ENCODE measurements at places on chromosomes 3 and 15.

GRCh38 chr15:98286831-98287230 lies 326.3 kb downstream of the ARRDC4 start:
- DNase-seq, result no peak

DNA sequence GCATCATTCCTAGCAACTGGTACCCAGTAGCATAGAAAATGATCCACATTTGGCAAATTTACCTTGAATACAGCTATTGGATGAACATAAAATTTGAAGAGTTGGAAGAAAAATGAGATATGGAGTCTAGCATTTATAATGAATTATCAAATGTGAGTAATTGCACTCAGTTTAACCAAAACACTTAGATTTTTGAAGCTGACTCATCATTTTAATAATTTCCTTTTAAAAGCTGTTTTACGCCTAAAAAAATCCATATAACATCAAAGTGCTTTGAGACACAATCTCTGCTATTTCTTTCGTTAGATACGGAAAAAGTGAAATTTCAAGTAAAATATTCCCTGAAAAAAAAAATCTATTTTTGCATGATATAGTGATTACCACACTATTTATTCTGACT lies 767.4 kb downstream of the ROBO2 start:
- DNase-seq, result no peak

- no peak for DNase-seq
Measured at GRCh38 chr3:175270198-175270837, 411.2 kb downstream of the NAALADL2 start.

DNA sequence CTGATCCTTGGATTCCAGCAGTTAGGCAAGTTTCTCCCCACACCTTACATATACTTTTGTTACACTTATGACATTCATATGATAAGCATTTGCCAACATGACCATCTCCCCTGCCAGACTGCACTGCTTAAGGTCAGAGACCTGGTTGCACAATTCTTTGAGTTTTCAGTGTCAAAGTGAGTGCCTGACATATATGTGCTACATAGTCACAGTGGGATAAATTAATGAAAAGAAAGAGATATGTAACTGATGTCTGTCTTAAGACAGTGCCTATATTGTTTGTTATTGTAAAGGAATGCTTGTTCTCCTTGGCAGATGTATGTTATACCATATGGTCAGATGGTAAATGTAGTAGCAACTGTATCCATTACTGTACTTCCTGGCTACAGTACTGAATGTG lies 3.5 kb upstream of the DCUN1D1 start:
- DNase-seq, result no peak

GRCh38 chr15:67253549-67254237 lies 768 bp downstream of the AAGAB start:
- DNase-seq, result no peak

DNA sequence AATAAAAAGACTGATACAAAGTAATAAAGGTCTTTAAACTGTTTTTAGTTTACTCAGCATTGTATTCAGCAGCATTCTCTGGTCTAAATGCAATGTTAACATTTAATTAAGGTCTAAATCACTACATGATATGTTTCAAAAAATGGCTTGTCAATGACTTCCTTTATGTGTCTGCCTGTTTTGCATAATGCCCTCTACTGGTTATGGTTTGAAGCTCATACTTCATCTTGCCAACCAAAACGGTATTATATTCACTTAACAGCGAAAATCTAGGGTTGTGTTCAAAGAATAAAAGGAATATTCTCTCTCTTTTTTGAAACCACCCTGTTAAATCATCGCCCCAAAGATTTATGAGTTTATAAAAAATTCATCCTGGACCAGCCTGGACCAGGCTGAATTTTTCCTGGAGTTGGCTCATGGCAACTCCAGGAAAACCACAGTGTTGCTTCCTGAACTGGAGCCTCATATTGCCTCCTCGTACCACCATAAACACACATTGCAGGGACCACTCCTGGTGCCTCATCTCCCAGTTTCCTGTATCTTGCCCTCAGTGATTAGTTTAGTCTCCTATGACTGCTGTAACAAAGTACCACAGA lies 6.7 kb upstream of the NCEH1 start:
- DNase-seq, result no peak

DNA sequence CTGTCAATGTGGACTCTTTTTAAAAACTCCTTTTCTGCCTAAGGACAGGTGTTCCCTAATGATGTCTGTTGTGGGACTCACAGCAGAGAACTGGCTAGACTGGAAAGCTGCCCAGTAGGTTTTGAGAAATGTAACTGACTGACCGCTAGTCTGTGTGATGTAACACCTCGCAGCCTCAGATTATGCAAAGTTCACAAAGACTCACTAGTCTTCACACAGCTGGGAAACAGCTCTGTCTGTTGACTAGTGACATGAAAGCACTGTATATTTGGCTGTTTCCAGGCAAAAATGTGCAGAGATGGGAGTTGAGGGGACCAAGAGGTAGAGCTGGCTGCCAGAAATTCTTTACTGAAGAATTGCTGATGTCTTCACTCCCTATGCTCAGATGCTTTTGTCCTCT lies 10.3 kb downstream of the PDZRN3 start:
- DNase-seq, result no peak

DNA sequence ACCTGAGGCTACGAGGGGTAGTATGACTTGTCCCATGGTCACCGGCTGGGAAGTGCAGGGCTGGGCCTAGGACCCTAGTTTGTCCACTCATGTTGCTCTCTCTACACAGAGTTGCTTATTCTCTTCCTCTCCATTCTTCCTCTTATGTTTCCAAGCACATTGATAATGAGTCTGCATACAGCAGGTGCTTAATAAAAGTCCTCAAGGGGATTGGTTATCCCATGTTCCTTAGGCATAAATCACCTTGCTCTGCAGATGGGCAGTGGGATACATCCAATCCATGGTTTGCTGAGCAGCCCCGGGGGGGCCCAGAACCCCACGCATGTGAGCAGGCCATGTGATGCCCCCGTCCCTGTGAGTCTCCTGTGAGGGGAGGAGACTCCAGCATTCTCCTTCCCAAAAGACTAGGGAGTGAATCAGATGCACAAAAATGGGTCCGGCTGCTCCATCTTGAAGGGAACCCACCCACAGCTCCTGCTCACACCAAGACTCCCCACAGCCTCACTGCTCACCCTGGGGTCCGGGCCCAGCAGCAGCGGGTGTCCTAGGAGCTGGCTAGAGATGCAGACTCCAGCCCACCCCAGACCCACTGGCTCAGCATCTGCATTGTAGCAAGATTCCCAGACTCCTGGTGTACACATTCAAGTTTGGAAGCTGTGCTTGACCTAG lies 139.9 kb downstream of the NUP210 start:
- no peak for DNase-seq

DNA sequence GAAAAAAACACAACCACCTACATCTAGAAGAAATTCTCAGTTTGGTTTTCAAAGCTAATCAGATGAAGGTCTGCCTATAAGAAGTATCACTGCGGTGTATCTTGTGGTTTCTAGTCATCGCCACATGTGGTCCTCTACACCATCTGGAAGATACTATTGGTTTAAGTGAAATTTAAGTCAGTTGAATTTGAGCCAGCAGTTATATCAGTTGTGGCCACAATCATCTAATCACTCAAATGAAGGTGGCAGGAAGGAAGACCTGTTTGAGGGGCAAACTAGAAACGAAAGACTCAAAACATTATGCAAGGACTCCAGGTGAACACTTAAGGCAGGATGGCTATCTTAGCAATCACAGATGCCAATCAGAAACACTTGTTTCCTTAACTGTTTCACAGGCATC lies 48.7 kb downstream of the ETV5 start:
- DNase-seq, result no peak

DNA sequence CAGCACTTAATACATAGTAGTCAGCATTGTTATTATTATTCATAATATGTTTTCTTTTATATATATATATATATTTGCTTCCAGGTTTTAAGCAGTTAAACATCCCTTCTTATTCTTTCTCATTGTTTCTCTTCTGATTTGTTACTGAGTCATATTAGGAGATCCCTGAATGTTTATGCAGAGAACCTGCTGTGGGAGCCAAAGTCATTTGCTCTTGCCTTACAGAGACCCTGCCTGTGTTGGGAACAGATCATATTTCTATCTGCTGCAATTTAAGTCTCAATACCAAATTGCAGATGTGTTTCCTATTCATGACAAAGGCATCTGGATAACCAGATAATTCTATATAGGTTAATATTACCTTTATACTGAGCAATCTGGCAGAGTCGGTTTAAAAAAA lies 323.0 kb upstream of the UMPS start:
- no peak for DNase-seq

GRCh38 chr15:88487178-88487795 lies 19.8 kb downstream of the MRPS11 start:
- no peak for DNase-seq

- DNase-seq, result no peak
Measured at GRCh38 chr3:191334346-191334893, 4.1 kb upstream of the UTS2B start.

GRCh38 chr15:90960298-90961091 lies 5.8 kb downstream of the RCCD1 start:
- DNase-seq, result no peak

- DNase-seq, result no peak
Measured at GRCh38 chr3:40302784-40303183, 6.7 kb upstream of the EIF1B start.

GRCh38 chr3:70393881-70394612 lies 81.6 kb upstream of the MDFIC2 start:
- no peak for DNase-seq

DNA sequence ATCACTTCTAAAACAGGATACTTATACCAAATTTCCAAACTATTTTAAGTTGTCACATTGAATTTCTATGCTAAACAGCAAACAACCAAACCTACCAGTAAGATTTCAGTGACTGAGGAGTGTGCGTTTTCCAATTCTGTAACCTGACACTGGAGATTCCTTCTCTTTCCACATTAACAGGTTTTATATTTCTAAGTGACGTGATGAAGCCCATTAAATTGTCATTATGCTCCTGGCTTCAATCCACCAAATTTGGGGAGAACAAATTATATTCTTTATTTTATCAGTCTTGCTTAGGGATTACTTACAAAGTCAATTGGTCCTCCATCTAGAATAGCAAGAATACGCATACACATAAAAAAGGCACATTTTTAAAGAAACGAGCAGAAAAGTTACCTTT lies 764.8 kb upstream of the NR2F2 start:
- DNase-seq, result no peak

DNA sequence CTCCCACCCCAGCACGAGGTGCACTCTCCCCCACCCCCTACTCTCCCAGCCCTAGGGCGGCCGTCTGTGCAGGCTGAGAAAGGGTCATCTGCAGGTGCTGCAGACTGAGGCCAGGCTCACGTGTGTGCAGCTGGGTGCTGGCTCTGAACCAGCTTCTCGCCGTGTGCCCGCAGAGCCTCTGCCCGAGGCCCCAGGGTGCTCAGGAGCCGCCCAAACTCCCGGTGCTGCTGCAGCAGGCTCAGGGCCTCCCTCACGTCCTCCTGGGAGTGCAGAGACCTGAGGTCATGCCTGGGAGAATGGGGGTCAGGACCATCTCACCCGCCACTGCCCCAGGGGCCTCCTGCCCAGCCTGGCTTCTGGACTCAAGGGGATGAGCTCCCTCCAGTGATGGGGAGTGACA lies 17.2 kb downstream of the SPTBN5 start:
- no peak for DNase-seq

- DNase-seq, result no peak
Measured at GRCh38 chr3:12891985-12892839, 50.8 kb upstream of the RPL32 start.

DNA sequence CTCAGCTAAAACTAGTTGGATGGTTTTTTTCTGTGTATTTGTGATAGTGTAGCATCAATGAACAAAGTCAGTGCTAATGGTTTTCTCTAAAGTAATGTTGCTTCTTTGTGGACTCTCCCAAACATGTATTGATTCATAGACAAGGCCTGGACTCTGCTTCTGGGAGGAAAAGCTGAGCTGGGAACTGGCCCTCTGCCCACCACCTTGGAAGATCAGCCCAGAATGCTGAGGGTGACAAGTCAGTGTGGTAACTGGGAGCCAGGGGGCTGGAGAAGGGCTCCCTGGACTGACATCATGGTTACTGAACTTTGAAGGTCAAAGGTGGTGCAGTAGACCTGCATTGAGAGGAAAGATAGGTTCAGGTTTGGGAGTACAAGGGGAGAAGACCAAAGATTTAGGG lies 3.0 kb downstream of the ARHGAP31 start:
- no peak for DNase-seq

DNA sequence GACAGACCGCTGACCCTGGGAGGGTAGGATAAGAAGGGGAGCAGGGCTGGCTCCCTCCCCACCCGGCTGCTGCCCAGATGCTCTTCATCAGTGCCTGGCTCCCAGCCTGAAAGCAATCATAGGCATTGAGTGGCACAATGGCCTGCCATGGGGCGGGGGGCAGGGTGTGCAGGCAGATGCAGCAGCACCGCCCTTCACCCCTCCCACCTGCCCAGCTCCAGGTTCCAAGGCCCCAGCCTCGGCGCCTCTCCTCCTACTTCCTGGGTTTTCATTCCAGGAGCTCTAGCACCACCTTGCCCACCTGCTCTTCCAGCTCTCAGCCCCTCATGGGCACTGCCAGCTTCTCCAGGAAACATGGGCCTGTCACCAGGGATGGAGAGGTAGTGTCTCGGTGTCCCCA lies 101.7 kb downstream of the MEGF11 start:
- DNase-seq, result no peak

DNA sequence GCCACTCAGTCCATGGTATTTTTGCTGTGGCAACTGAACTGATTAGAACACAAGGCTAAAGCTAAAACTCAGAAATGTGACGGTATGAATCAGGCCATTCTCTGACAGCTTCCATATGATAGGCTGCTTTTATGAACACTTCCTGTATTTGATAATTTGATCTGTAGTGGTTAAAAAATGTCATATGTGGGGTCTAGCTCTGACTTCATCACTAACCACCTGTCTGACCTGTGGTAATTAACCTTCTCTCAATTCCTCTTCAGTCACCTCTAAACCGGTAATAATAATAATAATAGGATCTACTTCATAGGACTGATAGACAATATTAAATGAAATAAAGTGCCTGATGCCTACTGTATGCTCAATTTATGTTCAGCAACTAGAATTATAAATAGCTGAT lies 223.2 kb downstream of the MBNL1 start:
- DNase-seq, result no peak

DNA sequence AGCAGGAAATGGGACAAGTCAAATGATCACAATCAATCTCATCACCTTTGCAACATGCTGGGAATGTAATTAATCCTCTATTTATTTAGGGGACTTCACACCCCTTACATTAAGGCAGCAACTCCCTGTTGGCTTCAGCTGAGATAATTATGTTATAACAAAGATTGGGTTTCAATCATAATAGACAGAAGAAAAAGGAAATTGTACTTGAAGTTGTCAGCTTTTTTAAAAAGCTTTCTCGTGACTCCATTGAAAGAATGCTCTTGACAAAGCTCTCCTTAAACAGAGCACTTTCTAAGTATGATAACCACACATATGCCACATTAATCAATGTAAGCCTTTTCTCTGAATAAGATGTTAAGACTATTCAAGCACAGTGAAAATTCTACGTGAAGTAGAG lies 65.7 kb downstream of the SHQ1 start:
- DNase-seq, result no peak

DNA sequence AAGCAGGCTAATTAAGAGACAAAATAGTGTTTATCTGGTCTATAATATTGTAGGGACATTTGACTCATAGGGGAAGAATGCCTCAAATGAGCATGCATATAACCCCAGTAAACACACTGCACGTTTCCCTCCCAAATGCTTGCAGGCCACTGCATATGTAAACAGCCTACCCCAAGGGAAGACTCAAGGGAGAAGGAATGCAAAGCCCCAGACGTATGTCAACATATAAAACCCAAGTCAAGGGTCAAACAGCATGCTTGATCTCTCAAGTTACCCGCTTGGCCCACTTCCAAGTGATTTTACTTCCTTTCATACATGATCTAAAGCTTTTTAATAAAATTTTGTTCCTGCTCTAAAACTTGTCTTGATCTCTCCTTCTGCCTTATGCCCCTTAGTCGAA lies 1090.0 kb downstream of the OTOL1 start:
- no peak for DNase-seq

- no peak for DNase-seq
Measured at GRCh38 chr3:37202035-37202434, 27.7 kb upstream of the LRRFIP2 start.

All from stimulated activated CD4-positive, alpha-beta T cell treated with anti-CD3 and anti-CD28 coated beads, Interleukin-15, amount 100 ng/mL, for 1 hour (primary cell).